ENCODE measurements at places on chromosomes 1 and 21.
A peak's percentile ranks its signal among the peaks of the same experiment; 100 is the strongest.

GRCh38 chr21:38533887-38534286, 35.6 kb upstream of the ERG start:
- DNase-seq = no peak

DNA sequence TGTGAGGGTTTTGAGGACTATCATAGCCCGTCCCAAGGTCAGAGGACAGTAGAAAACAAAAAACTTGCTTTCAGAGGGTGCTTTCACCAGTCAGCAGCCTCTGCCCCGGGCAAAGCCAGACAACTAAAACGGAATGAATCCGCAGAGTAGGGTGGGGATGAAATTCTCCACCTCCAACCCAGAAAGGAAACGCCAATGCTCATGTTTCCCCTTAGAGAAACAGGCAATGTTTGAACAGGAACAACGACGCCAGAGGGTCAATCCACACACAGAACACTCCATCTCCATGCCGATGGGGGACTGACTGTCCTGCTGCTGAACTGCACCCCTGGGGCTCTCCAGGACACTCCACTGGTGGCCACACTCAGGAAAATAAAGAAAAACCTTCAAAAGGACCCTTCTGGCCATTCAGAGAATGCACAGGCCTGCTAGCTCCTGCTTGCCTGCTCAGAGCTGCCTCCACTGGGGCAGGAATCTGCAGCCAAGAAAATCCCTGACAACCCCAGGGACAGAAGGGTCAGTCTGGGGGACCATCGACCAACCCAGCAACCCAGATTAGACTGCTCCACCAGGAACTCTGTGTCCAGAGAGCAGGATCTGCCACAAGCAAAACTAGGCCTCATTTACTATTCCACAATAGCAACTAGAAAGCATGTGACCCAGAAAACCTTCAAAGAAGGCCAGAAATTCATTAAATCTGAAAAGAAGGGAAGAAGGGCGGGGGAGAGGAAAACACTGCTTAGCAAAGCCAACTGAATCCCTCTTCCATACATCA, 116.0 kb downstream of the TOMM20 start:
- no peak for DNase-seq

DNA sequence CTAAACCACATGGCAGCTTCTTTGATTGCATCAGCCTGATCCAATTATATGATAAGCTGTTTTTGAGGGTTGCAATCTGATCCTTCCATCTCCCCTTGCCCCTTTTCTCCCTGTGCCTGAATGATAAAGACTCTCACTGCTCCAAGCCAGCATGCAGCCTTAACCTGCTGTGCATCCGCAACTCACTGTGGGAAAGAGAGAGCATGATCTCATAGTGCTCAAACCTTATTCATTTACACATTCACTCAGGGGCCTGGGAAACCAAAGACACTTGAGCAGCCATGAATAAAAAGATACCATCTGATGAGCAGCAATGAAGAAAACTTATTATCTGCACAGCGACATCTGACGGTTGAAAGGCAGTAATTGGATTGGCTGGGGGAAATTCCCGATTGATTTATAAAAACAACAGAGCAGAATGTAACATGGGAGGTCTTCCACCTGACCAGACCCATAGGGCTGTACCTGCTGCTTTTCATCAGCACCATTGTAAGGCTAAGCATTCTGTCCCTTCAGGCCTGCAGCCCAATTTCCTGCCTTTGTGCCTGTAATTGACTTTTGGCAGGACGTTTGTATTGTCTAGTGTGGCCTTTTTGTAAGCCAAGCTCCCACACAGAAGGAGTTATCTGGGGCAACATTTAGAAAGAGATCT, 62.5 kb downstream of the KIAA0040 start:
- no peak for DNase-seq

GRCh38 chr1:203581841-203582240, 44.8 kb upstream of the ATP2B4 start:
- DNase-seq = no peak

DNA sequence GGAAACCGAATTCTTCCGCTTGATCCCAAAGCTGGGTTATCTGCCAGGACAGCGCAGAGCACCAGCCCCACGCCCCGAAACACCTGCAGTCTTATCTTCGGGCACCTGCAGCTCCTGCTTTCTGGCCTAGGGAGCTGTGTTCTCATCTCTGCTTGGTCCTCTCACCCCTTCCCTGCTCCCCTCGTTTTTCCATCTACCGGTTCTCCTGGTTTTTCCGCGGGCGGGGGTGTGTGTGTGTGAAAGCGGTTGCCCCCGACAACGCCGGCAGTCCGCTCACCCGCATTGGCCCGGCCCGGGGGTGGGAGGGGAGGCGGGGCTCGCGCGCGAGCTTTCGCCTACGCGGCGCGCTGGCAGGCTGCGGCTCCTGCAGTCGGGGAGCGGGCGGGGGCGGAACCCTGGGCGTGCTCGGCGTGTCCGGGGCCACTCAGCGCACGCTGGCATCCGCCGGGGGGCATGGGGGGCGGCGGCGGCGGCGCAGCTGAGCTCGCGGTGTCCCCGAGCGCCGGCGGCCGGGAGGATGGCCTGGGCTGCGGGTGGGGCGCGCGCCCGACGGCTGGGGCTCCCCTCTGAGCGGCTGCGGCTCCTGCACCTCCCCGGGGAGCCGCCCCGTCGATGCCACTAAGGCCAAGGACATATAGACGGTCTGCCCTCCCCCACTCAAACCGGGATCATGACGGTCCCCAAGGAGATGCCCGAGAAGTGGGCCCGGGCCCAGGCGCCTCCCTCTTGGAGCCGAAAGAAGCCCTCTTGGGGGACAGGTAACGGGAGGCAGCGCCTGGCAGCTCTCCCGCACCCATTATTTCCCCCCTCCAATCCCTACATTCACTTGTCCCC, 3.2 kb downstream of the ATP8B2 start:
- DNase-seq = peak; percentile 29

DNA sequence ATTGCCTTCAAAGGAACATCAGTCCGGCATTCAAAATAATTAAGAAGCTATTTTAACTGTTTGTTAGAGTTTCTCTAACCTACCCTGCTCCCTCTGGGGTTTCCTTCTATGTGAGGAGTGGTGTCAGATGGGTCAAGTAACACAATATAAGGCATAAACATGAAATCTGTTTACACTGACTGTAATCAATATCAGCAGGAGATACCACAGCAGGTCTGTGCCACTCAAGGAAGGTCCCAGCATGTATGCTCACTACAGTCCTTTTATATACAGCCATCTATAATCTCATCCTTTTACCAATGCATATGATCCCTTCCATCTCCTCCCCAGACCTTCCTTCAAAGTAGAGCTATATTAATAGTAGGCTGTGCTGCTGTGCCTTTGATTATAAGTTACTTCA, 25.4 kb downstream of the EEIG2 start:
- no peak for DNase-seq

- DNase-seq = no peak
Observed at GRCh38 chr1:2988256-2988655, 33.0 kb upstream of the ACTRT2 start.

- DNase-seq = no peak
Observed at GRCh38 chr1:220156620-220157146, 62.8 kb downstream of the IARS2 start.

DNA sequence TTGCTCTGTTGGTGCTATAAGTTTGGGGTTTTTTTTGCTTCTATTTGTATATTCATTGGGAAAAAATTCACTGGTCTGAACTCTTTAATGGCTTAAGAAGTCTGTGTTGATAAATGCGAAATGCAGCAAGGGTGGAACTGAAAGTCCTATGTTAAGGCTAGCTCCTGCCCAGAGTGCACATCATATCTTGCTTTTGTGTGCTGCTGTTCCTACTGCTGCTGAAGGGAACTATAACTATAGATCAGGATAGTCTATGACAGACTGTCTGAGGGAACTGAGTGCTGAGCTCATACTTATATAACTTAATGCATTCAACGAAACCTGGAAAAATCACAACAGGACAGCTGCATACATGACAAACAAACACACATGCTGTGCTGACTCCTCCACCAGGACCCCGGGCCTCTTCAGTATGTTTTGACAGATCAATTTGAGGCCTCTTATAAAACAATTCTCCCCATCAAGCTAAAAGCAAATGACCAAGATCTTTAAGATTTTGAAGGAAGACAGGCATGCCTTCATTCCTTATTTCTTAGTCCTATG, 1031.5 kb upstream of the ADGRL2 start:
- no peak for DNase-seq

DNA sequence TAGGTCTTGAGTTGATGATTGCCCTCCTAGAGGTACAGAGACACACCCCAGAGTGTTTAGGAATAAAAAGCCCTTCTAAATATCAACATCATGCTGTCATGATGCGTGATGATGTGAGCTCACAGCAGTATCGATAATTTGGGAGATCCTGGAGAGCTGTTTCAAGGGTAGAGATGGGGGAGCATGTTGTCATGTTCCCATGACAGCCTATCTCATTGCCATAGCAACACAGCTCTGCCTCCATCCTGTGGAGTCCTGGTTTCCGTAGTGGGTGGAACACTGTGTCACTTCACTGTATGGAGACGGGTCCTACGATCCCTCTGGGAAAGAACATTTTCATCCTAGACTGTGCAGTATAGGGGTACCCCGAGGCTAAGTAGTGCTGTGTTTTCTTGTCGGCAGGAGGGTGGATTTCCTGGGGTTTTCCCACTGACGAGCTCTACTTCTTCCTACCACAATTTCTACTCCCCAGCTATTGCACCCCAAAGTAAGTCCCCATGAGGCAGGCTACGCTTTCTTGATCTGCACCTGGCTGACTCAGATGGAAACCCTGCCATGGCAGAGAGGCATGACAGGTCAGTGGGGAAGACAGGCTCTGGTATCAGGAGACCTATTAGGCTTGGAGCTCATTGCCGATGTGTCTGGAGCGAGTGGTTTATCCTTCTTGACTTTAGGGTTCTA, 7.2 kb downstream of the KISS1 start:
- DNase-seq = no peak

DNA sequence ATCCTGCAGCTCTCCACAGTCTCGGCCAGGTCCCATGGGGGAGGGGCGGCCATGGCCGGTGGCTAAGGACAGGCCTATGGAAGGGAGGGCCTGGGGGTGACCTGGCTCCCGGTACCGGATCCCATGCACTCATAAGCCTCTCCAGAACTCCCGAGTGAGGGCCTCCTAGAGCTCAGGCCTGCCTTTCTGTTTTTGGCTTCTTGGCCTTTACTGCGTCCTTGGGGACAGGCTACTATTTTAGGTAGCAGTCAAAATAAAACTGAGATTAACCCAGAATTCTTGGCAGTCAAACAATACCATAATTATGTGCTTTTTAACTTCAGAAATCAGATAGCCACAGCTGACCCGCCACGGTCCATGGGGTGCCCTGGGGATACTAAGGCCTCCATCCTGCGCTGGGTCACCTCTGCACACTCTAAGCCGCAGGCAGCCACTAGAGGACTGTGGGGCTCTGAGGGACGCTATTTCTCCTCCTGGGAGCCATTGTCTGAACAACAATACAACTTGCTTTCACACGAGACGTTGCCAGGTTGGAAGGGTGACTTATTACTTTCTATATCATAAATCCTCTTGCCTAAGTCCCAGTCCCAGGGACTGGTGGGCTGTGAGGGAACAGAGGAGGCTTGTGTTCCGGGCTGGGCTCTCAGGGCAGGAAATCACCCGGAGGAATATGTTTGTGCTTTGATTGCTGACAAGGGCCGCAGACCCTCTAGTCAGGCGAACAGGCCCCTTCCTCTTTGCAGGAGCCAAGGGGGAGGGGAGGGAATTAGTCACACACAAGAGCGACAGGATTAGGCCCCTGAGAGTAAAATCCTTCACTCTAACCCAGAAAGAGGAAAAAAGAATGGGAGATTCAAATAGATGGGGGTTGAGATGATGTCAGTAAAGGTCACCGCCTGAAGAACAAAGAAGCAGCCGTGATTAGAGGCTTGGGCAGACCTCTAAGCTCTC, 40.7 kb upstream of the BCAR3 start:
- DNase-seq = no peak

DNA sequence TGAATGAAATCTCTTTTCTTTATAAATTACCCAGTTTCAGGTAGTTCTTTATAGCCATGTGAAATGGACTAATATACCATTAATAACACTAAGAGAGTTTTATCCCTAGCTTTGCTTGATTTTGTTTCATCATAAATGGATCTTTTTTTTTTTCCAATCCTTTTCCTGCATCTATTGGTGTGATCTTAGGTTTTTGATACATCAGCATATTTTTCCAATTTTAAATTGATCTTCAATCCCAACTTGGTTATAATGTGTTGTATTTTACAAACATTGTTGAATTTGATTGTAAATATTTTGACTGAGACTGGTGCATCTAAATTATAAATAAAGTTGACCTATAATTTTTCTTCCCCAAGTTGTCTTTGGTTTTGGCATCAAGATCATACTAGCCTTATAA, 4.3 kb upstream of the RTCA start:
- no peak for DNase-seq

DNA sequence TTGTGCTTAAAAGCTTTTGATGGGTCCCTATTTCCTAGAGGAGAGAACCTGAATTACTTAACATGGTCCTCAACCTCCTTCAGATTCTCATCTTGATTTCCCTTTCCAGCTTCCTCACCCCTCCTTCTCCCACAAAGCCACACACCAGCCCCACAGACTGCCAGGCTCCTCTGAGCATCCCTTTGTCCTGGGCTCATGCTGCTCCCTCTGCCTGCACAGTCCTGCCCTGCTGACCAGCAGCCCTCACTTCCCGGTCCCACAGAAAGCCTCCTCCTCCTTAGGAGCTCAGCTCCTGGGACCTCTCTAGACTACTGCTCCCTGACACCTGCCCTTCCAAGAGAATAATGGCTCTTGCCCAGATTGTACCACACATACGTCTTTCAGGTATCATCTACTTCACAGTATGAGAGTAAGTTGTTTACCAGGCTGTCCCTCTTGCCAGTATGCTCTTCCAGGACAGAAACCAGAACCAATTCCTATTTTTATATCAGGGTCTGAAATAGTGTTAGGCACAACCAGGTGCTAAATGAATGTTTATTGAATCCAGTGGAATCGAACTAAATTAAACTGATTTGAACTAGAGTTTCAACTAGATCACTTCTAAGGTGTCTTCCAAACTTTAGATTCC, 373.4 kb downstream of the LMX1A start:
- no peak for DNase-seq

DNA sequence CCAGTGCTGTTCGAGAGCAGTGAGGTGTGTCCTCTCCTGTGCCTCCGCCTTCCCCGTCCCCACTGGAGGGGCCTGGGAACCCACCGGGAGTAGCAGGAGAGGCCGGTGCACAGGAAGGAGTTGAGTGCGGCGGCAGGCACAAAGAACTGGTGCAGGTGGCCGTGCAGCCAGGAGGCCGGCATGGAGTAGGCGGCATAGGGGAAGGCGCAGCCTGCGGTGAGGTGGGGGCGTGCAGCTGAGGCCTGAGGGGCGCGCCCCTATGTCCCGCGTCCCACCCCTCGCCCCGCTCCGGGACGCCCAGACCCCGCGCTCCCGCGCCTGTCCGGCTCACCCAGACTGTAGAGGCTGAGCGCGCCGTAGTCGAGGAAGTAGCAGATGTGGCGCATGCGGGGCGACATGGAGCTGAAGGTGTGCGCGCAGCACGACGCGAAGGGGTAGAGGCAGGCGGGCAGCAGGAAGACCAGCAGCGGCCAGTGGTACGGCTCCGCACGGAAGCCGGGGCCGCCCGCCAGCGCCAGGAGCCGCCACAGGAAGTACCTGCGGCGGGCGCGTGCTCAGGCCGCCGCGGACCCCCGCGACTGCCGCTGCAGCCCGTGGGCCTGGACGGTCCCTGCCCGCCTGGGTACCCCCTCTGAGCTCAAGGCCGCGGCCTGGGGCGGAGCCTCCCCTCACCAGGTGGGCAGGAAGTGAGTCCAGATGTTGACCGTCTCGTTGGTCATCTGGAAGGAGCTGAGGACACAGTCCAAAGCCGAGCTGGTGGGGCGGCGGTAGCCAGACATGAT, 2.2 kb downstream of the PAQR6 start:
- DNase-seq = no peak

GRCh38 chr1:241401156-241401555, 44.2 kb upstream of the RGS7 start:
- DNase-seq = no peak

- DNase-seq = peak; percentile 31
Observed at GRCh38 chr1:1080122-1080757, 6.1 kb upstream of the RNF223 start.
